ENCODE measurements at places on chromosomes 5 and 9. TPM values are rescaled to one million over a fixed set of nuclear protein-coding genes. Genes with fewer than 3 reads are reported as not detected.
A peak's percentile ranks its signal among the peaks of the same experiment; 100 is the strongest.

The QRFP gene
- total RNA-seq = not detected

The OSMR gene
- total RNA-seq = 32.2 TPM

The CATSPER3 gene
- 0.44 TPM for total RNA-seq

The GABBR2 gene
- not detected for total RNA-seq

The TXNDC8 gene
- total RNA-seq = not detected

The FRRS1L gene
- 0.16 TPM for total RNA-seq

The CDC20B gene
- not detected for total RNA-seq

DNA sequence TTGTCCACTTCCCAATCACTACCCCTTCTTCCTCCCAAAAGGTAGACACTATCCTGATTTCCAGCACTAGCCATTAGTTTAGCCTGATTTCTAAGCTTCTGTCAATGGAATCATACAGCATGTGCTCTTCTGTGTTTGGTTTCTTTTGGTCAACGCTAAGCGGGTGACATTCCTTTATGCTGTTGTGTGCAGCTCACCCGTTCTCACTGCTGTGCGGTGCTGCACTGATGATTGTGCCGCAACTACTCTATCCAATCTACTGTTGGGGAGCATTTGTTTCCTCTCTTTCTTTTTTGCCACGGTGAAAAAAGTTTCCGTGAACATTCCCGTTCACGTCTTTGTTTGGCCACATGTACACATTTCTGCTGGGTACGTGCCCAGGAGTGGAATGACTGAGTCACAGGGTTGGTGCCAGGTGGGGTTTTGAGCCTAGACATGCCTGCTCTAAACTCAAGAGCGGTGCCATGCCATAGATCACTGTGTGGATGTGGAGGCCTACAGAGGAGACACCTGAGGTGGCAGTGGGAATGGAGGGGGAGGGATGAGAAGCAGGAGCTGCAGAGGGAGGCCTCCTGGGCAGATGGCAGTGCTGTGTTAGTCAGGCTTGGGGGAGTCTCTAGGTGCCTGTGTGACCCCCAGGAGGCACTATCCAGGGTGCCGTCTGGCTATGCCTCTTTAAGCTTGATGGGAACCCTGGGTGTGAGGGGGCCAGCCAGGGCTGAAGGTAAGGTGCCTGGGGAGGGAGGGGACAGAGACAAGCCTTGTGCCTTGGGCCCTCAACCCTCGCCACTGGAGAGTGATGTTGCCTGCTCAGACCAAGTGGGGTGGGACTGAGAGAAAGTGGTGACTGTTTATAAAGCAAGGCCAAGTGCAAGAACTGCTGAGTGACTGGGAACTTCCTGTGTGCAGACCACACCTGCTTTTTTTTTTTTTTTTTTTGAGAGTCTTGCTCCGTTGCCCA, 11.4 kb upstream of the ANKRD33B start:
- no peak for DNase-seq

DNA sequence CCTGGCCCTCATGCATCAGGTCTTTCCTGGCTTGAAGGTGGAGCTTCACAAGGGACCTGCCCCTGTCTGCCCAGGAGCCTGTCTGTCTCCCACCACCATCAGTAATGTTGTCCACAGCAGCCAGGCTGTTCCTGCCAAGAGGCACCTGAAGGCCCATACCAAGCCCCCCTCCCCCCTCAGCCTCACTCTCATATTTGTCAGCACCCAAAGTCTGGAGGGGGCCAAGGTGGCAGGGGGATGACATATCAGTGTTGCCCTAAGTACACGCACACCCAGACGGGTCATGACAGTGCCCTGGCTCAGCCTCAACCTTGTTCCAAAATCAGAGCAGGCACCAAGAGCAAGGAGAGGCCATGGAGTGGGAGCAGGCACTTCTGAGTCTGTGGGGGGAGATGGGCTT, 27.2 kb upstream of the CYLC2 start:
- no peak for DNase-seq

GRCh38 chr9:137412431-137412830, 10.5 kb downstream of the EXD3 start:
- no peak for DNase-seq

GRCh38 chr9:121302786-121303185, 34.8 kb downstream of the GSN start:
- no peak for DNase-seq

- no peak for DNase-seq
Measured at GRCh38 chr9:127972236-127972871, 8.4 kb downstream of the EEIG1 start.

DNA sequence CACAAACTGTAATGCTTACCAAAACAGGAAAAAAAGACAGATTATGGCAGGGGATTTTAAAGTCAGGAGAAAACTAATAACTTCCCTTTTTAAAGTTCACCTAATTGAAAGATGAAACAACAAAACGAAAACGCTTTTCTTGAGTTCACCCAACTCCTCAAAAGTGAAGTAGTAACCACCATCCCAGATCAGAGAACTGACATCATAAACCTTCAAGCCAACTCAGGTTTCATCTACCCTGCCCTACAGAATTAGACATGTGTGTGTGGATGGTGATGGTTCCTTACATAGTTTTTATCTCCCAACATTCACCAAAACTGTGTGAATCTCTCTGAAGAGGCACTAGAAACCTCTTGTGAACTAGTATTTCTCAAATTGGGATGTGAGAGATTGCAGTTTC, 195.2 kb upstream of the PTGER4 start:
- no peak for DNase-seq

DNA sequence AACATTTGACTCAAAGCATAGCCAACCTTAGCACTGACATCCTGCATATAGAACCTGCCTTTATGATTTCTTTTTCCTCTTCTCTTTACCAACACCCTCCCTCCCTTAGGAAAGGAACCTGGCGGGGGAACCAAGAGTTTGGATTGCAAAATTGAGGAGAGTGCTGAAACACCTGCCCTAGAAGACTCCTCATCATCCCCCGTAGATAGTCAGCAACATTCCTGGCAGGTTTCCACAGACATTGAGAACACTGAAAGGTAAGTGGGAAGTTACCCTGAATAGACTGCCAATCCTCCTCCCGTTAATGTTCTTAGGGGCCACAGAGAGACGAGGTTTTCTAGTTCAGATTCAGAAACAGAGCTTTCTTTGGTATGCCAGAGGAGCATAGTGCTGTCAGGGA, 88.8 kb downstream of the RGS7BP start:
- DNase-seq = no peak

DNA sequence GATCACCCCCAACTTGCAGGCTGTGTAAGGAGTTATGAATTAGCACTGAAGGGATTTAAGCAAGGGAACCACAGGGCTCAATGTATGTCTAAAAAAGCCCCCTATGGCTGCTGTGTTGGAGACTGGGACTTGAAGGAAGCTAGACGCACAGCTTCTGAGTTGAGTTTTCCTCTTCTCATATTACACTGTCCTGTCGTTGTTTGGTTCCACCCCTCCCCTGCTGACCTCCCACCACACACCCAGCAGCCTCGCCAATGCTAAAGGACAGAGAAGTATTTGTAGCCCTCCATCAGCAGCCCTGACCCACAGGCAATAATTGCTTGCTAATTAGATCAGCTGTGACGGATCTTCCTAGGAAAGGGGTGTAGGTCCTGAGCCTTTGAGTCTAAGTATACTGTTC, 15.1 kb upstream of the CARTPT start:
- DNase-seq = no peak

- peak; percentile 49 for DNase-seq
Measured at GRCh38 chr5:180090098-180090768, 18.7 kb upstream of the RNF130 start.

DNA sequence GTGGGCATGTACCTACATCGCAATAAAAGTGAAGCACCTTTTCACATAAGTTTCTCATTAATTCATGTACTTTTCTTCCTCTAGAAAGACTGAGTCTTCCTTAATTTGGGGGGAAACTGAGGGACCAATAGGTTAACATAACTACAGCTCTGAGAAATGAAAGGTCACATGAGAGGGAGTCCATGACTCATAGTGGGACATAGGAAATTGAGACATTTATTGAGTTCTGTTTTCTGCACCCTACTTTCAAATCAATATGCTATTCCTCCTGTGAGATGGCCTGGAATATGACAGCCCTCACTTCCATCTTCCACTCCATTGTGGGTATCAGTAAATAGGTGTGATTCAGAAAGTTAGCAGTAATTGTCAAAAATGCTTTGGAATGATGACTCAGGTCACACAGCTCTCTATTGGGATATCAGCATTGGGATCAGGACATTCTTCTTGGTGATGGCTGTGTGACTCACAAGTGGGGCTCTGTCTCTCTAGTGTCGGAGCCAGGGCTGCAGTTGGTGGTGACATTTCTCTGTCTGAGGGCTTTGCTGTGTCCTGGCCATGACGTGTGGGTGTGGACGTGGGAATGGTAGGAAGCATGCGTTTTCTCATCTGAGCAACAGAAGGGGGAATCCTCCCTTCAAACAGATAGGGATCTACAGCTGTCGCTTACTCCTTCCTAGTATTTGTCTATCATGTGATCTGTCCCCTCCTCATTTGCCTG, 125.0 kb downstream of the TRIO start:
- DNase-seq = no peak

DNA sequence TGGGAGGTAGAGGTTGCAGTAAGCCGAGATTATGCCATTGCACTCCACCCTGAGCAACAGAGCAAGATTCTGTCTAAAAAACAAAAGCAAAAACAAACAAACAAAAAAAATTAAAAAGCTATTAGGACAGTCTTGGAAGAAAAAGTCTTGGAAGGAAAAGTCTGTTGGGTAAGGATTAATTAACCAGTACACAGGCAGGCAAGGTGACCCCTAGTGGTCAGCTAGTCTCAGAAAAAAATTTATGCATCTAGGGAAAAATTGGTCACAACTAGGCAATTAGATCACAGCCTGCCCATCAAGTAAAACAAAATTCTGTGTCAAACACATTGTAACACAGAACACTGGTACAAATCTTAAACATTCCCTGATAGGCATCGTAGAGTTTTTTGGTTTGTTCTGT, 6.7 kb upstream of the ANKRD18B start:
- DNase-seq = no peak

DNA sequence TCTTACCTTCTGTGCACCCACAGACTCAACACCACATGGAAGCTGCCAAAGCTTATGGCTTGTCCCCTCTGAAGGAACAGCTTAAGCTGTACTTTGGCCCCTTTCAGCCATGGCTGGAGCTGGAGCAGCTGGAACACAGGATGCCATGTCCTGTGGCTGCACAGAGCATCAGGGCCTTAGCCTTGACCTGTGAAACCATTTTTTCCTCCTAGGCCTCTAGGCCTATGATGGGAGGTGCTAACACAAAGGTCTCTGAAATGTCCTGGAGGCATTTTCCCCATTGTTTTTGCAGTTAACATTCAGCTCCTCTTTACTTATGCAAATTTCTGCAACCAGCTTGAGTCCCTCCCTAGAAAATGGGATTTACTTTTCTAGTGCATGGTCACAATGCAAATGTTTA, 461.4 kb upstream of the TYRP1 start:
- DNase-seq = no peak

DNA sequence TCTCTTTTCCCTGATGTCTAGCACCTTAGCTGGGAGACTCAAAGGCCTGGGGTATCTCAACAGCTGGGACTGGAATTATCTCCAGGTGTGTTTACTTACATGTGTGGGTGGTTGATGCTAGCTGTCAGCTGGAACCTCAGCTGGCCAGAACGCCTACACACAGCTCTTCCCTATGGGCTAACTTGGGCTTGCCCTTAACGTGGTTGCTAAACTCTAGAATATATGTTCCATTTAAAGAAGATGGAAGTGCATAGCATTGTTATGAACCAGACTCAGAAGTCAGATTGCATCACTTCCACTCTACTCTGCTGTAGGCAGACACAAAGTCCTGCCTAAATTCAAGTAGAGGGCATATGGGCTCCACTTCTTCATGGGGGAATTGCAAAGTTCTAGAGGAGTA, 29.3 kb downstream of the SGCD start:
- no peak for DNase-seq

DNA sequence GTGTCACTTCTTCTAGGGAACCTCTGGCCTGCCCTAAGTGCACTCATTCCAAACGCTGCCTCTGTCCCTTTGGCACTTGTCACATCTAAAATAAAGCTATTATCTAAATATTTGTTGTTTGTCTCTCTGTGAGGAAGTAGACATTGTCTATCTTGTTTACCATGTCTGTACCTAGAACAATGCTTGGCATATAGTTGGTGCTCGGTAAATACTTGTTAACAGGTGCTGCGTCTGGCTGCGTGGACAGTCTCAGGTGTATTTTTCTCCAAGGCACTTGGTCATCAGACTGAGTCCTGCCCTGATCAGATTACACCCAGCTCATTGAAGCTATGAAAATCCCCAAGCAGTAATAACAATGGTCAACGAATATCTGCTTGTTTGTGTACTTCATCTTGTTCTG, 174.9 kb upstream of the SMIM23 start:
- DNase-seq = no peak

- DNase-seq = no peak
Measured at GRCh38 chr9:78986446-78986845, 585.3 kb upstream of the TLE4 start.

- no peak for DNase-seq
Measured at GRCh38 chr5:57499262-57500050, 16.8 kb upstream of the ACTBL2 start.

GRCh38 chr5:82622711-82623514, 344.8 kb upstream of the RPS23 start:
- no peak for DNase-seq

DNA sequence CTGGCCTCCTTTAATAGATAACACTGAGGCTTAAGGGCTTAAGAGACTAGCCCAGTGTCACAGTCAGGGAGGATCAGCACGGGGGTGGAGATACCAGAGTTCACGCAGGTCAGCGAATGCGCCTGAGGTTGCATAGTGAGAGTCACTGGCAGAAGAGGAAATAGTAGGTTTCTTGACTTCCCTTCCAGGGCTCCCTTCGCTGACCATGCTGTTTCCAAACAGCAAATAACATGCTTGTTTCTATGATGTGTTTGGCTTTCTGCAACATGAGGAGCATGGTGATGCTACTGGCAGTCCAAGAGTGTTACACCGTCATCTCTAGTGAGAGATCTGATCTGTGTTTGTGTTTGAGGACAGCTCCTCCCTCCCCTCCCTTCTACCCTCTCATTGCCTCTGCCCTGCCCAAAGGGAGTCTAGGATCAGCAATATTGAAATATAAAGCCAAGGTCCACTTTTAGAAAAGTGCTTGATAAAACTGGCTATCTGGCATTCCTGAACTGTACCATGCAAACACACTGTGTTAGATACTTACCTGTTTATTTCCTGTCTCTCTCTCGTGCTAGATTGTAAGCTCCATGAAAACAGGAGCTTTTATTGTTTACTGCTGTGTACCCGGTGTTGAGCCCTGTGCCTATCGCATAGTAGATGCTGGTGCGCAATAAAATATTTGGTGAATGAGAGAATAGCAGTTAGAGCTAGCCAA, 12.3 kb downstream of the TLE4 start:
- no peak for DNase-seq

DNA sequence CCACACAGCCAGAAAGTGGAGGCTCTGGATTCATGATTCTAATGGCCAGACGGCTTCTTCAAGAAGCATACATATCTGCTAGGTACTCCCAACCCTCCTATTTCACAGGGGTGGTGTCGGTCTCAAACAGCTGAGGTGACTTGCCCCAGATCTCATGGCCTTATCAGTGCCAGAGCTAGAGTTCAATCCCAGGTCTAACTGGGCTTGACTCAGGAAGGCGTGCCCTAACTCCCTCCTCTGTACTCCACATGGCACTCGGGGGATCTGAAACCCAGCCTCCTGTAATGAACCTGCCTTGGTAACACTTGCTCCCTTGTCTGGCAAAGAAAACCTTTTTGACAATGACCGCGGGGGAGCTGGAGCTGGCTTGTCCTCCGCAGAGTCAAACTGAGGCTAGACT, 2.1 kb downstream of the QRFP start:
- DNase-seq = no peak
